Immature natural killer cell (primary cell): ENCODE measurements at places on chromosomes 6 and 20. TPM values are rescaled to one million over a fixed set of nuclear protein-coding genes. Genes with fewer than 3 reads are reported as not detected.

The SLC22A7 gene
- not detected for polyA plus RNA-seq

The CCDC170 gene
- not detected for polyA plus RNA-seq

The KCNB1 gene
- polyA plus RNA-seq: not detected

The SEC63 gene
- 27.0 TPM for polyA plus RNA-seq

The EYA4 gene
- not detected for polyA plus RNA-seq

The FAM162B gene
- polyA plus RNA-seq: not detected

The APOM gene
- polyA plus RNA-seq: 1.8 TPM

The KIFC1 gene
- not detected for polyA plus RNA-seq

The HDGFL1 gene
- polyA plus RNA-seq: not detected

The GMEB2 gene
- not detected for polyA plus RNA-seq

The TEAD3 gene
- polyA plus RNA-seq: not detected

The MTO1 gene
- polyA plus RNA-seq: 12.3 TPM

The DDR1 gene
- 0.41 TPM for polyA plus RNA-seq

The SYNDIG1 gene
- not detected for polyA plus RNA-seq

The AFDN gene
- 0.27 TPM for polyA plus RNA-seq

The PBX2 gene
- polyA plus RNA-seq: 1.6 TPM

The PAX1 gene
- not detected for polyA plus RNA-seq

The NRSN2 gene
- 6.7 TPM for polyA plus RNA-seq

The SNTA1 gene
- not detected for polyA plus RNA-seq

The REPS1 gene
- 14.3 TPM for polyA plus RNA-seq

The TCF15 gene
- polyA plus RNA-seq: not detected

The LY6G6F gene
- not detected for polyA plus RNA-seq

The RNF144B gene
- 0.35 TPM for polyA plus RNA-seq

The C6orf132 gene
- 0.06 TPM for polyA plus RNA-seq

The PLG gene
- polyA plus RNA-seq: not detected

The GPX5 gene
- not detected for polyA plus RNA-seq

The PPIL6 gene
- polyA plus RNA-seq: 0.15 TPM

The FAM83B gene
- polyA plus RNA-seq: not detected

The ZBTB2 gene
- 11.5 TPM for polyA plus RNA-seq

The HLA-DOB gene
- 6.6 TPM for polyA plus RNA-seq

The MUC21 gene
- not detected for polyA plus RNA-seq

The METTL24 gene
- 0.81 TPM for polyA plus RNA-seq

The HEY2 gene
- polyA plus RNA-seq: 0.76 TPM

The TMEM14A gene
- polyA plus RNA-seq: 15.9 TPM

The ADRM1 gene
- polyA plus RNA-seq: 132 TPM

The TCF21 gene
- not detected for polyA plus RNA-seq

The ADGRF1 gene
- polyA plus RNA-seq: not detected

The SRSF12 gene
- polyA plus RNA-seq: not detected

The TFAP2C gene
- polyA plus RNA-seq: not detected

The HAO1 gene
- not detected for polyA plus RNA-seq

The RGS17 gene
- 0.82 TPM for polyA plus RNA-seq

The FOXF2 gene
- not detected for polyA plus RNA-seq

The PCK1 gene
- polyA plus RNA-seq: not detected

The COL9A1 gene
- not detected for polyA plus RNA-seq

The TGM3 gene
- polyA plus RNA-seq: not detected

The RNASET2 gene
- polyA plus RNA-seq: 107 TPM

The FAXC gene
- polyA plus RNA-seq: not detected

The NKX2-4 gene
- polyA plus RNA-seq: not detected
